ENCODE measurements at places on chromosomes 11 and 22.

GRCh38 chr11:122709039-122709760, 53.7 kb downstream of the UBASH3B start:
- DNase-seq = no peak

GRCh38 chr11:72257570-72257969, 13.6 kb upstream of the PHOX2A start:
- DNase-seq = no peak

- DNase-seq = no peak
Measured at GRCh38 chr22:34877506-34877905, 188.5 kb upstream of the ISX start.

DNA sequence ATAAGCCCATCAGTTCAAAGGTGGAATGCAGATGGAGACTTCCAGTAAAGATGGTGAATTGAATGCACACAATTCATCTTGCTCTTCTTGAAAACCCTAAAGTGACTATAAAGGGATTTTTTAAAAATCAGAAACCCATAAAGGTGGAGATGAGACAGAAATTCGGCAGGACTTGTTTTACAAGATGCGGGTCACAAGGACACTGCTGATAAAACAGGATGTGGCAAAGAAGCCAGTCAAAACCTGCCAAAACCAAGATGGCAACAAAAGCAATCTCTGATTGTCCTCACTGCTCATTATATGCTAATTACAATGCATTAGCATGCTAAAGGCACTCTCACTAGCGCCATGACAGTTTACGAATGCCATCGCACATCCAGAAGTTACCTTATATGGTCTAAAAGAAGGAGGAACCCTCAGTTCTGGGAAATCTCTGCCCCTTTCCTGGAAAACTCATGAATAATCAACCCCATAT, 137.1 kb downstream of the NECTIN1 start:
- DNase-seq = peak; percentile 12

GRCh38 chr11:94639901-94640721, 72.9 kb downstream of the PIWIL4 start:
- no peak for DNase-seq

GRCh38 chr11:134063124-134063495, 5.8 kb upstream of the JAM3 start:
- no peak for DNase-seq

- no peak for DNase-seq
Measured at GRCh38 chr11:107301878-107302277, 155.7 kb downstream of the CWF19L2 start.
